ENCODE measurements at places on chromosomes 1 and 21.

GRCh38 chr1:85296980-85297379 lies 20.5 kb upstream of the BCL10 start:
- no peak for DNase-seq

DNA sequence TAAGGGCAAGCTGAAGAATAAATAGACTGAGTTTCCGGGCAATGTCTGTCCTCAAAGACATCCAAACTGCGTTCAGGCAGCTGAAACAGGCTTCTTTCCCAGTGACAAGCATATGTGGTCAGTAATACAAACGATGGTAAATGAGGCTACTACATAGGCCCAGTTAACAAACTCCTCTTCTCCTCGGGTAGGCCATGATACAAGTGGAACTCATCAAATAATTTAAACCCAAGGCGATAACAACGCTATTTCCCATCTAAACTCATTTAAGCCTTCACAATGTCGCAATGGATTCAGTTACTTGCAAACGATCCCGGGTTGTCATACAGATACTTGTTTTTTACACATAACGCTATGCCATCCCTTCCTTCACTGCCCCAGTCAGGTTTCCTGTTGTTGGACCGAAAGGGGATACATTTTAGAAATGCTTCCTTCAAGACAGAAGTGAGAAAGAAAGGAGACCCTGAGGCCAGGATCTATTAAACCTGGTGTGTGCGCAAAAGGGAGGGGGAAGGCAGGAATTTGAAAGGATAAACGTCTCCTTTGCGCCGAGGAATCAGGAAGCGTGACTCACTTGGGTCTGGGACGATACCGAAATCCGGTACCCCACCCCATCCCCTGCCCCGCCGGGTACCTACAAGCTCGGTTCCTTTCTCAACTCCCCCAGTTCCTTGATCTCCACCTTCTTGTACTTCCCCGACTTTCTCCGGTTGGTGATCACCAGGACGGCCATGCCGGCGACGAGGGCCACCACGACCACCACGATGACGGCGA lies 1.3 kb downstream of the TACSTD2 start:
- no peak for DNase-seq

DNA sequence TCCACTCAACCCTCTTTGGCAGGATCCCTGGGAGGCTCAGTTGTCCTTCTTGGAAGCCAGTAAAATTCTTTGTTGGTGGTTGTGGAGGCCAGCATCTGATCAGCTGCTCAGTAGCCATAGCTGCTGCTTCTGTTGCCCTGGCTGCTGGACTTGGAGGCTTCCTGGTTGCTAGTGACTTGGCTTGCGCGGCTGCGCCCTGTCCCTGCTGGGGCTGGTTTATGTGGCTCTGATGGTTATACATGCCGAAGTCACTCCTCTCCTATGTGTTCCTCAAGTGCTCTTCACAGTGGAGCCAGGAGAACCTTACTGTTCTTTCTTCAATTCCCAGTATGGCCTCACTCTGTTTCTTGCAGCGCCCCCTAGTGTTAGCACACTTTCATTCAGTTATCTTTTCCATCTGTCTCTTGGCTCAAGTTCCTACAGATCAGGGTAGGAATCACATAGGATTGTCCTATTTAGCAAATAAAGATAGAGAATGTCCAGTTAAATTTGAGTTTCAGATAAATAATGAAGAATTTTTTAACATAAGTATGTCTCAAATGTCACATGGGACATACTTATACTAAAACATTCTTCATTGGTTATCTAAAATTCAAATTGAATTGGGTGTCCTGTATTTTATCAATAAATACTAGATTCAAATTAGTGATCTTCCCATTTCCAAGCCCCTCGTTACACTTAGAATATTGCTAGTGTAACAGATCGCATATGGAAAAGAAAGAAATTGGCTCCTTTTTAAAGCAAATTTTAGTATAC lies 176.5 kb downstream of the TGFB2 start:
- peak; percentile 69 for DNase-seq

GRCh38 chr21:42156690-42157605 lies 62.0 kb upstream of the ABCG1 start:
- DNase-seq = no peak

GRCh38 chr1:245183429-245183828 lies 28.6 kb downstream of the KIF26B start:
- DNase-seq = no peak

DNA sequence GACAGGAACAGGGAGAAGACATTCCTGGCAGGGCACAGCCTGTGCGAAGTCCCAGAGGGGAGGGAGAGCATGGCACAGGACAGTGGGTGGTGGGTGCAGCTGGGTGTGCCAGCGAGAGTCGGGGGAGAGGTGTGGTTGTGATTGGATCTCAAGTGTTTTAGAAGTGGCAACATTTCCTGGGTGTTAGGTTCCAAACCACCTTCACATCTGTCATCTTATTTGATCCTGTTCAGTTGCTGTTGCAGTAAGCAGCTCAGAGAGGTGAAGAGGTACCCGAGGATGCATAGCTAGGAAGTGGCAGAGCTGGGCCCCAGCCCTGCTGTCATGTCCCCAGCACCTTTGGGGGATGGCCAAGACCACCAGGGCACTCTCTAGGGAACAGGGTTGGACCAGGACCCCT lies 22.0 kb upstream of the DISP3 start:
- DNase-seq = no peak

- no peak for DNase-seq
Measured at GRCh38 chr1:92551916-92552315, 65.2 kb upstream of the GFI1 start.

DNA sequence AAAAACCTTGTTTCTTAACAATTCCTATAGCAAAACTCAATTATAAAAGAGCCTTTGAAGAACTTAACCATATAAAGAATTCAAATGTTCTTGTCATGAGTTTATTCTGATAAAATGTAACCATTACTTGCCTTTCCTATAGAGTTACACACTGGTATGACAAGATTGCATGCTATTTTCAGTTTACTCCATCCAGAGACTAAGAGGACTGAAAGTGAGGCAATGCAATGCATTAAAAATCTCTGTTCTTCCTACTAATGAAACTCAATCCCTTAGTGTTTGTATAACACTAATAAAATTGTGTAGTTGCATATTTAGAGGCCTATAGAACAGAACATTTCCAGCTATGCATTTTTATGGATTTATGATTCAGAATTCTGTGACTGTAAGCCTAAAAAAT lies 88.1 kb downstream of the COP1 start:
- DNase-seq = no peak

GRCh38 chr1:83932281-83932680 lies 66.7 kb downstream of the TTLL7 start:
- no peak for DNase-seq

DNA sequence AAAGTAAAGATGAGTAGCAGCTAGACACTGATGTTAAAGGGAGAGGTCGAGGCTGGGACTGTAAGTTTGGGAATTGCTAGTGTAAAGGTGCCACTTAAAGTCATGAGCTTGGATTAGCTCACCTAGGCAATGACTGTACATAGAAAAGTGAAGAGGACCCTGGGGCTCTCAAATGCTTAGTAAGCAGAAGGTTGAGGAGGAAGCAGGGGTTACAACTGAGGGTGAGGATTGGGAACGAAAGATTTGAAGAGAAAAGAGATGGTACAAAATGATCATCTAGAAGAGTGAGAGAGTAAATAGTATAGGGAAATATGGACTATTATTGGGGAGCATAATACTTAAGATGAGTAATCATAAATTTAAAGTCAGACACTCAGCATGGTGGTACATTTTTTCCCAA lies 63.1 kb upstream of the TNFSF4 start:
- no peak for DNase-seq

- DNase-seq = no peak
Measured at GRCh38 chr1:20962576-20963258, 175.6 kb upstream of the HP1BP3 start.

GRCh38 chr1:83978056-83978455 lies 20.9 kb downstream of the TTLL7 start:
- DNase-seq = no peak

- DNase-seq = no peak
Measured at GRCh38 chr1:169478094-169478672, 7.6 kb downstream of the SLC19A2 start.

GRCh38 chr1:107545056-107545577 lies 404.3 kb downstream of the NTNG1 start:
- DNase-seq = no peak

DNA sequence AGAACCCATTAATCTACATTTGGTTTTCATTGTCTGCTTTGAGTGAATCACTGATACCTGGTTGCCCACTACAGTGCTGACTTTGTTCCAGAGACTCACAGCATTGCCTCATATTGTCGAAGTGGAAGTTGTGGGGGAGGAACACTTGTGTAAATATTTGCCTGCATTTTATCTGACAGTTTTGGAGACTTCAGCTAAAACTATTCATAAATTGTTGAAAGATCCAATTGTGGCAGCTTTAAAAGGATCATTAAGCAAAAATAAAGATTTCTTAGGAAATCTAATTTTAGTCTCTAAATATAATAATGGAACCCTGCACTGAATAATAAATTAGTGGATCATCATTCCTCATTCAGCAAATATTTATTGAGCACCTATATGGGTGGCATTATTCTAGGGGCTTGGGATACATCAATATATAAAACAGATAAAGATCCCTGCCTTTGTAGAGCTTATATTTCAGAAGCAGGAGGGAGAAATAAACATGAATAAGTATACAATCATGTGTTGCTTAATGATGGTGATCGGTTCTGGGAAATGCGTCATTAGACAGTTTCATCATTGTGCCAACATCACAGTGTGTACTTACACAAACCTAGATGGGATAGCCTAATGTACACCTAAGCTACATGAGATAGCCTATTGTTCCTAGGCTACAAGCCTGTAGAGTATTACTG lies 73.5 kb downstream of the OSBPL9 start:
- DNase-seq = no peak

DNA sequence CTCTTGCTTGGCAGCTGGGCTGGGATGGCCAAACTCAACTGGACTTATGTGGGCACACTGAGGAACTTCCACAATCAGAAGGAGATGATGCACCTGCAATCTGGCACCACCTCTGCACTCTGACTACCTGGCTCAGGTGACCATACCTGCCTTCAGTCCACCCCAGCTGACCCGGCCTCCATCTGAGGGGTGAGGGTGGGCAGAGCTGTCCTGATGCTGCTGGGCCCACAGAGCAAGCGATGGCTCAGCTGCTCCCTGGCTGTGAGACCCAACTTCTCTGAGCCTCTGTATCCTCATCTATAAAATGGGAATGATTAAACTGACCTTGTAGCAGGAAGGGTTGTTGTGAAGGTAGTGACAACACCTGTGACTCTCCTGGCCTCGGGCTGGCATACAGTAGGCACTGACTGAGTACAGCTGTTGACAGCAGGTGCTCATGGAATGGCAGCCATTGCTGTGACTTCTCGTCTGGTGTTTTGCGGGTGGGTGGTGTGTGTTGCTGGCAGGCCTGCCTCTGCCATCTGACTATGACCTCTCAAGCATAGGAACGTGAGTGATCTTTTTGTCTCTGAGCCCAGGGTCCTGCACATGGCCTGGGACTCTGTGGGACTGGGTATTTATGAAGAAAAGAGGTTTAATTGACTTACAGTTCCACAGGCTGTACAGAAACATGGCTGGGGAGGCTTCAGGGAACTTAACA lies 438.5 kb downstream of the PTPRU start:
- DNase-seq = no peak

GRCh38 chr1:59083946-59084865 lies 212.7 kb upstream of the FGGY start:
- DNase-seq = no peak

- no peak for DNase-seq
Measured at GRCh38 chr1:153100245-153100644, 5.9 kb upstream of the SPRR2E start.

GRCh38 chr1:20150326-20150705 lies 11.2 kb downstream of the PLA2G2F start:
- no peak for DNase-seq

GRCh38 chr1:213820362-213821149 lies 167.2 kb upstream of the PROX1 start:
- DNase-seq = no peak

DNA sequence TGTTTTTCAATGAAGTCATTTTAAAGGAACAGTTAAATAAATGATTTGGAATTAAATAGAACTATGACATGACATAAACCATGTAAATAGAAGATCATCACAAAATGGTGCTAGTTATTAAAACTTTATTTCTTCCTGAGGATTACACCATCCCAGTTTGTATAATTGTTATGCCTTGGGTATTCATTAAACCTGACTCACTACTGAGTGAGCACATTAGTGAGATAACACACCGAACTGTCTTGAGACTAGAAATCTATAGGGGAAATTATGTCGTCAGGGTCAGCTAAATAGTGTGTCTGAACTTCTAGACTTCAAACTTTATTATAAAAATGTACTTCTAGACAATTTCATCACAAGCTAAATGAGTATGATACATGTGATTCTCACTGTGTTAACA lies 189.4 kb downstream of the NCAM2 start:
- DNase-seq = no peak

GRCh38 chr1:52365071-52365745 lies 797 bp downstream of the CC2D1B start:
- peak; percentile 64 for DNase-seq

DNA sequence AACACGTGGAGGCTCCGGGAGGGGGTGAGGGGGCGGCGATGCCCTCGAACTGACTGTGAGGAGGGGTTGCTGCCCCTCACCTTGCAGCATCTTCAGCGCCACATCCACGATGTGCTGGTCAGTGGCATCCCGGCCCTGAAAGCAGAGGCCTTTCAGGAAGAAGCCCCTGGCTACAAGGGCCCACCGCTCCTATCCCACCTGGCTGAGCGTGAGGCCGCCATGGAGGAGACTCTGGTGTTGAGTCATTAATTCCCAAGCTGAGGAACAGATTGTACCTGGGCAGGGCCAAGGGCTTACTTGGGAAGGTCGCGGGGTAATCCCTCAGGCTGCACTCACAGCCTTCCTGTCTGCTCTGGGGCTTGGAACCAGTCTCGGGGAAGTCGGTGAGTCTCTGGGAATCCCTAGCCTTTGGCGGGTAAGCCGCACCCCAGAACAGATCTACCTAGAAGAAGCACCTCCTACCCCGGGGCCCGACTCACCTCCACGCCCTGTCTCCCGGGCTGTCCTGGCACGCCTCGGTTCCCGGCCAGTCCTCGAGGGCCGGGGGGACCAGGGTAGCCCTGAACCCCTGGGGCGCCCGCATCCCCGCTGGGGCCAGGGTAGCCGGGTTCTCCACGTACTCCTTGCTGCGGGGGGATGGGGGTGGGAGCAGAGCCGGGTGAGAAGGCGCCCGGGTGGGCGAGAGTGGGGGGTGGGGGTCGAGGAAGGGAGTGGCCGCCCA lies 13.9 kb downstream of the COL9A2 start:
- DNase-seq = no peak

GRCh38 chr21:43982489-43983078 lies 29.5 kb upstream of the TRAPPC10 start:
- DNase-seq = no peak
